ENCODE measurements at places on chromosomes 1 and 21.

GRCh38 chr1:243397613-243398321, 141.9 kb downstream of the SDCCAG8 start:
- no peak for DNase-seq

- DNase-seq, result no peak
Measured at GRCh38 chr1:100734676-100735075, 15.1 kb downstream of the VCAM1 start.

DNA sequence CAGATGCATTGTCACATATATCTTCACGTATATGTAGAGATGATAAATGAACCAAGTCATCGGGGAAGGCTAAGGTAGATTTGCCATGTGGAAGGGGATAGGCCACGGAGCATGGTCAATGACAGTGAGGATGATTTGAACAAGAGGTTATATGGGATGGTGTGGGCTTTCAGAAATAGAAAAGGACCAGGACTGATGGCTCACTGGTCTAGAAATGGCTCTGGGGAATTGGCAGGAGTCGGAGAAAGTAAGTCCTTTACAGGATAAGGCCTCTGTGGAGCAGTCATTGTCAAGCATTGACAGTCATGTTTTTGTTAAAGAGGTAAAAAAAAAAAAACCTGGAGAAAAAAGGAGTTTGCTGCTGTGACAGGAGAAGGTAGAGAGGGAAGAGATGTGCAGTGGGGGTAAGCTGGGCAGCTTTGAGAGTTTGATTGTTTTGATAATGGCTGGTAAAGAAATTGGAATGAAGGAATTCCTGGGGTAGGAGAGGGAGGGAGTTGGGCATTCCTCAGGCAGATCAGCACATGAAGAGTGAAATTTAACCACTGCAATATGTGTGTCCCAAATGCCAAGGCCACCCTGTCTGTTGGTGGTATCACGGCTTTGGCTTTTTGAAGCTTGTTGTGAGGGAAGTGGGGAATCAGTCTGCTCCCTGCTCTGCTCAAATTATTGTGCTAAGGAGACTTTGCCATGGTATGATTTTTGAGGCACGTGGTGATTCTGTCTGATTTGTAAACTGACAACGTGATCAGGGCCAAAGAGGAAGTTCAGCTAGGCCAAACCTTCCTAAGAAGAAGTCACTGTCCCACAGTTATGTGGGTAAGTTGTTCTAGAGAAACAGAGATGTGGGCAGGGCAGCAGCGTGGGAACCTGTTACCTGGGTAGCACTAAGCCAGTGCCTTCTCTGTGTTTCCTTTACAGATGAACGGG, 26.0 kb downstream of the MACF1 start:
- DNase-seq, result no peak

- DNase-seq, result no peak
Measured at GRCh38 chr1:6474815-6475282, 8.9 kb upstream of the TNFRSF25 start.

GRCh38 chr21:40243685-40244084, 376.4 kb downstream of the PCP4 start:
- no peak for DNase-seq

DNA sequence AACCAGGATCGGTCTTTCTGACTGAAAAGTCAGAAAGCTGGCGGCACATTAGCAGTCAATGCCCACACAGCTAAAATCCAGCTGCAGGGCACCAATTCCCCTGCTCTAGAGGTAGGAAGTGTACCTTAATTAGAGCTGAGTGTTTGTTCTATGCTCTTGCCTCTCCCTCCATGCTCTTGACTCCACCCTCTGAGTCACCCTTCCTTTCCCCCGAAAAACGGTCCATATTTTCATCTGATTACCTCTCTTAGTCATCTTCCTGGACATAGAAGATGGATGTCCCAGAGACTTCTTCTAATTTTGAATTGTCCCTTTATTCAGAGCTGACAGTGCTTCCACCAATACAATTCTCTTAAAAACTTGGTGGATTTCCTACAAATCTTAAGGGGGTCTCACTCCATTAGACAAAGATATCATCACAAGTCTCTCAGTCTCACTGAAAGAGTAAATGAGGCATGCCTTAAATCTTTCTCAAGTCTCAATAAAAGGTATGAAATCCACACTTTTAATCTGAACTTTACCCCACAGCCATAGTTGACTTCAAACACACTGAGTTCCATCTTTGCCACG, 44.1 kb upstream of the SLC19A1 start:
- no peak for DNase-seq
